ENCODE measurements at places on chromosomes 3 and 15.

DNA sequence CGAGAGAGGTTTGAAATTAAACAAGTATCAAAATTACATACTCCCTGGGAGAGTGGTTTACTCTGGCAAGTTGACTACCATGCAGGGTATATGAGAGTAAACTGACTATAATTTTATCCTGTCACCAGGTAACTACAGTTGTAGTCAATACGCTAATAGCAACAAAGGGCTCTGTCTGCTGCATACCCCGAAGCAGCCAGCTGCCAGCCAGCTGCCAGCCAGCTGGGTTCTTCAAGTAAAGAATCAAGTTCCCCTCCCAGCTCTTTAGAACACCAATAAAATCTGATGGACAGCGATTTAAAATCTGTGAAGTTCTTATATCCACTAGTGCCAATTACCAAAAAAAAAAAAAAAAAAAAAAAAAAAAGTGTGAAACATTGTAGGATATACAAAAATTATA lies 417.7 kb upstream of the CFAP20DC start:
- DNase-seq: no peak

- DNase-seq: no peak
Measured at GRCh38 chr3:142706321-142707127, 17.3 kb upstream of the TRPC1 start.

DNA sequence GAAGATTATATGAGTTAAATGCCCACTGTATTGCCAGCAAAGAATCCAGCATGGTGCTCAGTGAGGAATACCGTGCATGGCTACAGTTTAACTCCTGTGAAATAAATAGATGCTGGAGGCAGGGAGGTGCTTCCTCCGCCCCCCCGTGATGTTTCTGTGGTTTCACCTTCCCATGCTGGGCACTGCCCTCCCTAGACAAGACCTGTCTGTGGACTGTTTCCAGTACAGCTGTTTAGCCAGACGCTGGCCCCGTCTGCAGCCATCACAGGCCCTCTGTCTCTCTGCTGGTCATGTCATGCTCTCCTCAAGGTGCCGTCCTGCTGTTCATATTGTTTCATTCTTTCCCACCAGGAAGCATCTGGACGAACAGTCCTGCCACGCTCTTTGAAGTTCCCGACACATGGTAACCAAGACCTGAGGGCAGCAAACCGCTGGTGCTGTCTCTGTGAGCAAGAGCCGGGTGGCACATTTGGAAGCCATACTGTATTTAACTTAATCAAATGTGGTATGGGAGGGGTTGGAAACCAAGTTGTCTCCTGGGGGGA lies 31.4 kb downstream of the GOLGA8S start:
- no peak for DNase-seq

DNA sequence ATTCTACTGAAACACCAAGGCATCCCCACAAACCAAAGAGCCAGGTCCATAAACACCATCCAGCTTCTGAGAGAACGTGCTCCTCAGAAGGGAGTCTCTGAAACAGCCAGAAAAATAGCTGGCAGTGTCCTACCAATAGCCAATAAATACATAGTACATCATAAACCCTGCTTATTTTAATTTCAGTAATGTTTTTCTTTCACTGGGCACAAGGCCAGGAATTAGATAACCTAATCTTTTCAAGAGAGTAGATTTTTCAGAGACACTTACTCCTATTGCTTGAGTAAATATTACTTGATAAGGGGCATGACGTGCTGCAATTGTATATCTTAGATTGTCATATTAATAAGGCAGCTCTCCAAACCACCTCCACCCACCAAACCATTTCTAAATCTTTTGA lies 22.7 kb downstream of the GADL1 start:
- no peak for DNase-seq

DNA sequence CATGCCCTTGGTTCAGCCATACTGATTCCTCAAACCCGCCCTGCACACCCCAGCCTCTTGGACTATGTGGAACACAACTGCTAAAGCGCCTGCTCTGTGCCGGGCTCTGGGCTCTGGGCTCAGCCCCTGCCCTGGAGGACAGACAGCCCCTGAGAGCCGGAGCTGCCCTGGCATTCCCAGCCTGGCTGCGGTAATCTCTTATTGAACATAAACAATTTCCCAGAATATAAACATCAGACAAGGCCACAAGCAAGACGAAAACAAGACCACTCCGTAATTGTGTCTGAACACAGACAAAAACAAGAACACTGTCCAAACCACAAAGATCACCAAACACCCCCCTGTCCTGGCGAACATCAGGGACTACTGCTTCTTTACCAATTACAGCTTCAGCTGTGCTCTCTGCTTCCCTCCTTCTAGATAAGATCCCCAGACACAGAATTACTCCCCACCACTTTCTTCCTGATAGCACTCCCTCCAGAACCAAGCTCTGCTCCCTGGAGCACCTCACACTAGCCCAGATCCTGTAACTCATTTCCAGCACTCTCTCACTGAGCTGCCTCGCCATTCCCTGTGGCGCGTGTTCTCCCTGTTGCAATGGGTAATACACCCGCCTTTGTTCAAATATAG lies 57.1 kb upstream of the TLE3 start:
- DNase-seq: no peak

- no peak for DNase-seq
Measured at GRCh38 chr3:66722675-66723074, 221.9 kb upstream of the LRIG1 start.

GRCh38 chr3:42820746-42821051 lies 11.5 kb downstream of the ACKR2 start:
- DNase-seq: no peak

GRCh38 chr3:43999728-44000319 lies 241.9 kb upstream of the TOPAZ1 start:
- no peak for DNase-seq

DNA sequence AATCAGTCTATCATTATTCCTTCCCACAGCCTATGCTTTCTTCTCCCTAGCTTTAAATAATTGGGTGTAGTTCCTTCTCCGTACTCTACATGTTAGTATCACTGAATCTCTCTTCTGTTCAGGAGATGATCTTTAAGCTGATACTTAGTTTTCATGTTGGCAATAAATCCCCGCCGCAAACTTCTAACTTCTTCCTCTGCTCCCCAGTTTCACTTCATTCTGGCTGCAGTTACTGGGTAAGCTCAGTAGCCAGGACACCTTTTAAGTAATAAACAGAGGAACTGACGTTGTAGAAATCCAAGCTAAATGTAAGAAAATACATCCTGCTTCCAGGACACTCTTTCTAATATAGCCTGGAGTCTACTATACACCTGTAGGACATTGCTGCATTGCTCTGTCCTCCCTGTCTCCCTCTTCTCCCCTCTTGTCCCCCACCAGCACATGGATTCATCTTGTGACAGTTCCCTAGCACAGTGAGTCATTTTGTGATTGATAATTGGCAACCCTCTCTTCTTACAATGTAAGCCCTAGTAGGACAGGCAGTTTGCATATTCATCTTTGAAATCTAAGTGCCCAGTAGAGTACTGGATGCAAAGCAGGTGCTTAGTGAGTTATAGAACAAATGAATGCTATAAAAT lies 598.2 kb downstream of the UNC13C start:
- DNase-seq: no peak

DNA sequence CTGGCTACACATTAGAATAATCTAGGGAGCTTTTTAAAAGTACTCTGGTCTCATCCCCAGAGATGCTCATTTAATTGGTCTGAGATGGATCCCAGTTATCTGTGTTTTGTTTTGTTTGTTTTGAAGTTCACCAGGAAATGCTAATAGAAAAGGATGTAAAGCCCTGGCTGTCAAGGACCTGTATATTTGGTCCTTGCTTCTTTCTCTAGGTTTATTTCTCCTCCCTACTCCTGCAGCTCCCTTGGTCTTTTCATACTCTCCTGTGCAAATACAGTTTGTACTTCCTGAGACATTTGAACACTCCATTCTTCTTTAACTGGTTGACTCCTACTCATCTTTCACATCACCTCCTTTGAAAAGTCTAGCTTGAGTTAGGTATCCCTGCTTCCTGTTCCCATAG lies 3.3 kb downstream of the PIK3CA start:
- no peak for DNase-seq

- no peak for DNase-seq
Measured at GRCh38 chr3:185527364-185527763, 25.0 kb downstream of the LIPH start.

DNA sequence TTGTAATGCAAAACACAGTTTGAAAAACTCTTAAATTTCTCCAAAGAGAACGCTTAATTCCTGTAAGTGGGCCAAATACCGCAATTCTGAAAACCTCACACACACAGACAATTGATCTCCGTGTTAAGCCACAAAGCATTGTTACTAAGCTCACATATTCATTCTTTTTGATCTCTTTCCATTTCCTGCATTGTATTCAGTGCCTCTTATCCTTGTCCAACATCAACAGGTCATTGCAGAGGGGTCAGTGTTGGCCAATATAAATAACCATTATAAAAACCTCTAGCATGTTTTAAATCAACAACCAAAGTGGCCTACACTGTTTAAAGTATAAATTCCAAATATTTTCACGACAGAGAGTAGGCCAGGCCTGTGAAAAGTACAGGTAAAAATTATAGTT lies 171.1 kb downstream of the PDZRN3 start:
- DNase-seq: no peak

DNA sequence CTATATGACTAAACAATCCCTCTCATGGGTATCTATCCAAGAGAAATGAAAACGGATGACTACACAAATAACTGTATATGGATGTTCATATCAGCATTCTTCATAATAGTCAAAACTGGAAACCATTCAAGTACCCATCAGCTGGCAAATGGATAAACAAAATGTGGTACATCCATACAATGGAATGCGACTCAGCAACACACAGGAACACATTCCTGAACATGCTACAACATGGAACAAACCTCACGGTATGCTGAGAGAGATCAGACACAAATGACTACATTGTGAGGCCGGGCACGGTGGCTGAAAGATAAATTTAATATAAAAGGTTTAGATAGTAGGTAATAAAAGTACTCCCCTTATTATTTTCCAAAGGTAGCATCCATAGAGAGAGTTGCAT lies 42.6 kb downstream of the CCR4 start:
- DNase-seq: no peak

DNA sequence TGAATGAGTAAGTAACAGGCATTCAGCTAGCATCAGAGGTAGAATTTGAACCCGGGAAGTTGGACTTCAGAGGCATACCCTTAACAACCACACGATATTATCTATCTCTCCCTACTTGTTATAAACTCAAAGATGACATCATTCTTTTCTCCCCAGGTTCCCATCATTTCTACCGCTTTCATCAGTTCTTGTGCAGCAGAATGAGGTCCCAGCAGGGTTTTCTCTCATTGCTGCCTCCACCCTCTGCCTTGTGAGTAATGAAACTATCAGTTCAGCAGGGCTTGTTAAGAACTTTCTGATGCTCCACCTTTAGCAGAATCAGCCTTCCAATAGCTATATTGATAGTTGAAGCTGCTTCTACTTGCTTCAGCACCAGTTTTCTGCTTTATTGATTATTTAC lies 487.5 kb upstream of the KCNMB2 start:
- no peak for DNase-seq

- DNase-seq: no peak
Measured at GRCh38 chr3:198113206-198114053, 153.4 kb downstream of the LMLN start.

DNA sequence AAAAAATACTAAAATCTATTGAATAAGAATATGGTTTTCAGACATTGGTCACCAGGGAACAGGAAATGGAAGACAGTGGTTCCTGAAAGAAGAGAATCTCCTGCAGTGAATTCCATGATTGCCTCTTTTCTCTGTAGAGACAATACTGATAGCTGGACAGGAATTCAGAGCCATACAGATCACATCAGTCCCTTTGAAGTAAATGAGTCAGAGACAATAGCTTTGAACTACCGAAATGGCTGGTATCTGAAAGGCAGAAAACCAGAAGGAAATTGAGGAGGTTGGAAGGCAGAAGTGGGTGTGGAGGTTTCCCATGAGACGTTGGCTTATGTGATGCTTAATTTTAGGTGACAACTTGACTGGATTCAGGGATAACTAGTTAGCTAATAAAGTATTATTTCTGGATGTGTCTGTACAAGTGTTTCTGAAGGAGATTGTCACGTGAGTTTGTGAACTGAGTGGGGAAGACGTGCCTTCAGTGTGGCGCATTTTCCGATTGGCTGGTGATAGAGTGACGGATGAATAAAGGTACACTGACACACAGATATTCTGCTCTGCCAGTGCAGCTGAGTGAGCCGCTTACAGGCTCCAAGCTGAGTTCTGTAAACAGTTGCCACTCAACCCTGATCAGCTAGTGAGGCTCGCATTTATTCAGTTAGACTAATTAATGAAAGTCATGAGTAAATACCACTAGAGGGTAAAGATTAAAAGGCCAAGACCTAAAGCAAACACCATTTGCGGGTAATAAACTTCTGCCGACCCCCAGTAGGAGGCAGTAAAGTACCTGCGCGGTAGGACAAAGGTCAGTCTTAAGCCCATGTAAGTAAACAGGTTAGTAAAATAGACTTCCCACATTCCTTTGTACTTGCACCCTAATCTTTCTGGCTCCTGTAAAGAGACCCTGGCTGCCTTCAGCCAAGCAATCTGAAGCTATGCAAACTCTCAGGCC lies 1298.6 kb downstream of the SI start:
- DNase-seq: no peak

DNA sequence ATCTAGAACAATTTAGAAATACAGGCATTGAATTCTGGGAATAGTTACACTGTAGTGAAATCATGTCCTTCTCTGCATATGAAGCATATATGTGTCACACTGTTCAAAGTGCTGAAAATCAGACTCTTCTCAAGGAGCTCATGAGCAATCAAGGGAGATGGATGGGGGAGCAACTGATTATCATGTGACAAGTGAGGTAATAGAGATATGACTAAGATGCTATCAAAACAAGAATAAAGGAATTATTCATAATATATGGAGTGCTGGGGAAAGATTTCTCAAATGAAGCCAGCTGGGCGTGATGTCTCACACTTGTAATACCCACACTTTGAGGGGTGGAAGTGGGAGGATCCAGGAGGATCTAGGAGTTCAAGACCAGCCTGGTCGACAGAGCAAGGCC lies 74.9 kb upstream of the CHRNB4 start:
- DNase-seq: no peak

- no peak for DNase-seq
Measured at GRCh38 chr15:81373775-81374395, at the start of gene TMC3. TSS of gene TMC3 (minus strand) at chr15:81374213. CDS start at chr15:81374077, 136 bp downstream.

- DNase-seq: no peak
Measured at GRCh38 chr3:120300971-120301370, 15.9 kb upstream of the GPR156 start.

- no peak for DNase-seq
Measured at GRCh38 chr3:191363221-191363620, 32.9 kb upstream of the UTS2B start.

DNA sequence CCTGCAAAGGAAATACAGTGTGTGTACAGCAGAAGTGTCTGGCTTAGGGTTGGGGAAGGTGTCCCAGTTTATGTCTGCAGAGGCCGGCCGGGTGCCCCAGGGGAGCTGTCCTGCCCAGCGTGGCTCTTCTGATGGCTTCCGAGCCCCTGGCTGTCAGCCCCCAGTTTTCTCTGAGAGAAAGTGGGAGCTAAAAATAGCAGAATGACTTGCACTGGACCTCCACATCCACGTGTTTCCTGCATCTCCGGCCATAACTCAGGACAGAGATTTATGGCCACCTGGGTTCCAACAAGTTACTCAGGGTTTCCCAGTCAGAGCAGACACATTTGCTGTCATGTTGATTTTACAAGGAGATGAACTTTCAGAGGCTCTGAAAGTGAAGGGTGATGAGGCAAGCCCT lies 192.0 kb downstream of the ATP10A start:
- DNase-seq: no peak

- DNase-seq: no peak
Measured at GRCh38 chr15:43828061-43828657, 1.4 kb downstream of the WDR76 start.

GRCh38 chr15:80474224-80475215 lies 70.3 kb downstream of the ARNT2 start:
- no peak for DNase-seq

GRCh38 chr3:140391061-140391460 lies 286.8 kb upstream of the TRIM42 start:
- no peak for DNase-seq
